ENCODE measurements at places on chromosomes 5 and 9. TPM values are rescaled to one million over a fixed set of nuclear protein-coding genes. Genes with fewer than 3 reads are reported as not detected.

- DNase-seq = no peak
Measured at GRCh38 chr5:84682531-84682930, 297.9 kb upstream of the EDIL3 start.

GRCh38 chr9:87549791-87550190, 52.1 kb downstream of the DAPK1 start:
- no peak for DNase-seq

DNA sequence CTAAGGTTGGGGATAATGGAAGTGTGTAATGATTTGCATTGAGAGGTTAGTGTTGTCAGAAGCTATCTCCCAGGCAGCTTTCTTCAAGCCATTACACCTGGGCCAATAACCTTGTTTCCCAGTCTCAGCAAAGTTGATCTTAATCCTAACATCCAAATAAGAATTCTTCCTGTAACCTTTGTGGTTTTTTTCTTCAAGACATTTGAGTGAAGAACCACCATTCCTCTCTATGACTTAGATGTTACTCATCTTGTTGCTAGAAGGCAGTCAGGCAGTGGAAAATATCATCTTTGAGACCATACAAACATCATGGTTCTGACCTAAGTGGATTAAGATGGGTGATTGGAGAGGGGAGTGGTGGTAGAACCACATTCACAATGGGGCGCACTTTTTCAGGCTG, 103.5 kb downstream of the NDUFAF2 start:
- DNase-seq = no peak

PCDHB10 gene
- not detected for total RNA-seq

EFNA5 gene
- not detected for total RNA-seq

- DNase-seq = no peak
Measured at GRCh38 chr9:34190996-34191892, 12.4 kb downstream of the UBAP1 start.

DNA sequence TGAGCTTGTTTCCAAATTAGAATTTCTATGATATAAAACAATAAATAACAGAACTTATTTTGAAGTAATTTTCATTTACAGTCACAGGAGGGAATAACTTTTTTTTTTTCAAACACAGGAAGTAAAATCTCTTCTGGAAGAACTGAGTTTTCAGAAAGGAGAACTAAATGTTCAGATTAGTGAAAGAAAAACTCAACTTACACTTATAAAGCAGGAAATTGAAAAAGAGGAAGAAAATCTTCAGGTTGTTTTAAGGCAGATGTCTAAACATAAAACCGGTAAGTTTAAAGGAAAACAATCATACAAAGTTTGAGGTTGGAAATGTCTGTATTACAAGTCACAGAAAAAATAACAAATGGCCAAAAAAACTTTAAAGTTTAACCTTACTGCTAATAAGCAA, 41.6 kb downstream of the RAB14 start:
- no peak for DNase-seq

DNA sequence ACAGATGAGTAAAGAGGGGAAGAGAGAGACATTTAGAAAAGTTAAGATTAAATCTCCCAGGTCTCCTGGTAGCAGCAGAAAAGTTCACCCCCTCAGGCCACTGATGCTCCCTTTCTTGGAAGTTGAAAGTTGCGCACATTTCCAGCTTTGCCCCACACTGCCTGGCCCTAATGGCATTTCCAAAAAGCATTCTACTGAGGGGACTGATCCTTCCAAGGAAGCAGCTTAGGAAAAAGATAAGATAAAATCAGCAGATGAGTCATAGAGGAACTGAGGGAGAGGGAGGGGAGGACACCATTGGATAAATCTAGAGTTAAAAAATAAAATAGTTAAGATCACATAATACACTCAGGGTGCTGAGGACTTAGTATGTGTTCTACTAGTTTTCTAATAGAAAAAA, 67.6 kb upstream of the SLC12A2 start:
- DNase-seq = no peak

DNA sequence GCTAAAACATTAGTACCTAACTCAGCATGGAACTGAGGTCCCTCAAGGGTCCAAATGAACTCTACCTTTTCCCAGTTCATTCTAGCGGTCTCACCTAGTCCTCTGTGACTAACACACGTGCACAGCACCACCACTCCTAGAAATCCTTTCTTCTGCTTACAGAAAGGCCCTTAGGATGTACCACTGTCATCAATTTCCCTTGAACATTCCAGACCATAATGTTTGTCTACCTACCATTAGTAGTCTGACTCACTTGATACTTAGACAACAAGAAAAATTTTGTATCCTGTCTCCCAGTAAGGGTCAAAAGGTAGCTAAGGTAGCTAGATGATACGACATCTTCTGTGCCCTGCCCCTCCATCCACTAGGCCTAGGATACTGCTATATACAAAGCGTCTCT, 166.6 kb downstream of the TSSK1B start:
- no peak for DNase-seq

DNA sequence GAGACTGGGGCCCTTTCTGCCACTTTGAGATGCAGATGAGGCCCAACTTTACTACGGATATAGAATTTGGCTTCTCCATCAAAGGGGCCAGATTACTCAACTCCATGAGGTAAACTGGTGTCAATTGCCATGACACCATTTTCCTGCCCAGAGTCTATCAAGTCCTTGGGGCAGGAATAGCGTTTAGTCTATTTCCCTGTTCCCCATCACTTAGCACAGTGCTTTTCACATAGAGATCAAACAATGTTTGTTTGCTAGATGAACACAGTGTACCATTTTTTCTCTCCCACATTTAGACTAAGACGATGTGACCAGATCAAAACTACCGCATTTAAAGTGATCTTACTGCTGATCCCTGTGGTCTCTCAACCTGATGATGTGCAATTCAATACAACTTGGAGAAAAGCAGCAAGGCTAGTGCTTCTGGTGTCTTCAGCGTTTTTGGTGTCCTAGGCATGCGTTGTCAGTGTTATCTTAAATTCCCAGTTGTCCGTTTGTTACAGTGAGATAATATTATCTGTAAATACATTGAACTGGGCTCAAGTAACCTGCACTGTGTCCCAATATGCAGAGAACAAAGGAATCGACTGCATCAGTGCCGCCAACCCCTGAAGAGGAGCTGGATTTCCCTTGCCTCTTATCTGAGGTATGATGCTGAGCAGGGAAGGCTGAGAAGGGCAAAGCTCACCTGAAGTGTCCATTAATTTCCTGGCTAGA, 446.2 kb downstream of the PLK2 start:
- no peak for DNase-seq

SH3TC2 gene
- 0.24 TPM for total RNA-seq

CRAT gene
- total RNA-seq = 23.8 TPM

- DNase-seq = no peak
Measured at GRCh38 chr5:30956251-30956650, 237.2 kb upstream of the CDH6 start.

SRD5A1 gene
- total RNA-seq = 22.8 TPM

GRCh38 chr9:77505232-77505631, 142.9 kb downstream of the GNA14 start:
- no peak for DNase-seq

- no peak for DNase-seq
Measured at GRCh38 chr9:14310311-14310710, 3.6 kb downstream of the NFIB start.

NEUROG1 gene
- not detected for total RNA-seq

DNA sequence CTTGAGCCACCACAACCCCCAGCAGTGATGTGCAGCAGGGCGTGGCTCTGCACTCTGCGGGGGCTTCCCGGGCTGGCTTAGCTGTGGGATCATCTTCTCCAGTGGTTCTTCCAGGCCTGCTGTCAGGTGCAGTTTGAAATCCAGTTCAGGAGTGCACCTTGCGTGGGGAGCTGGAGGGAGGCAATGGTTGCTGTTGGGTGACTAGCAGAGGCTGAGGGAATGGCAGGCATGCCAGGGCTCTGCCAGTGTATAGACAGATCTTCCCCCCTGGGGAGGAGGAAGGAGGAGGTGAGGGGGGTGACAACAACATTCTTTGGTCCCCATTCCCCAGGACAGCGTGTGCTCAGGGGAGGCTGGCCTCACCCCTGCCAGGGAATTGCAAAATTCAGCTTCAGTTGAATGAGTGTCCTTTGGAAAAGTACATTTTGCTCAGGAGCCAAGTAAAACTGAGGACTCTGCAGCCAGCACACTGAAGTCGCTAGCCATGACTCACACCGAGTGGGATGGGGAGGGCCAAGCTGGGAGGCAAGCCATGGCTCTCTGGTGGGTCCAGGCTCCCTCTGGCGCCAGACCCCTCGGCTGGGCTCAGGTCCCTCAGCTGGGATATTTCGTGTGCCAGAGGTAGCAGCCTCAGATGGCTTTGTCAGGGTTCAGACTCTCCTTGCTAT, 35.0 kb downstream of the ERGIC1 start:
- no peak for DNase-seq

- DNase-seq = no peak
Measured at GRCh38 chr9:108475813-108476212, 380.0 kb downstream of the ACTL7B start.

DNA sequence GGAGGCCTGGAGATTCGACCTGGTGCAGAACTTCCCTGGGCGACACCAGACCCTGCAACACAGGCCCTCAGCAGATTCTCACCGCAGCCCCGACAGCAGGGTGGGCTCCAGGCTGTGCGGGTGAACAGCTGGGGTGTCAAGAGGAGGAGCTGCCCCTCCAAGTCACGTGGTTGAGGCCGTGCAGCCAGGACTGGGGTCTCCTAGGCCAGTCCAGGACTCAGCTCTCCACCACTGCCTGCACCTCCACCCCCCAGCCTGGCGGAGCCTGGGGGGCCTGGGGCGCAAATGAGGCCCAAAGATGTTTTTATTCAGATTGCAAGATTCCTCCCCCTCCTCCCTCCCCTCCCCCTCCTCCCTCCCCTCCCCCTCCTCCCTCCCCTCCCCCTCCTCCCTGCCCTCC, 9.2 kb upstream of the AGPAT2 start:
- DNase-seq = no peak

ANP32B gene
- total RNA-seq = 361 TPM

DNA sequence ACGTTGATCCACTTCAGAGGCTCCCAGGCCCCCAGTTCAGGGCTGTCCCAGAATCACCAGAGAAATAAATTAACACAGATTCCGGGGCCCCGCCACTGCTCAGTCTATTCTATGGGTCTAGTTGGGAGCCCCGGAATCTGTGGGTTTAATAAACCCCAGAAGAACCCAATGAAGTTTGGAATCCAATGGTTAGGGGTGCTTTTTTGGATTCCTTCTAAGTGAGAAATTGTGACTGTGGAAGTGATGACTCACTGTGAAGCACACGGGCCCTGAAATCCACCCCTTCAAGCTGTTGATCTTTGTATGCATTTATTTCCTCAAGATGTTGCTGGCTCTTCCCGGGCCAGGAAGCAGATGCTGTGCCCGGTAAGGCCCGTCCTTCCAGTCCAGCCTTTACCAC, 57.3 kb upstream of the SLC28A3 start:
- no peak for DNase-seq

- peak; percentile 3 for DNase-seq
Measured at GRCh38 chr5:138282920-138283742, 8.7 kb upstream of the GFRA3 start.

- peak; percentile 19 for DNase-seq
Measured at GRCh38 chr9:124045076-124045829, 33.7 kb downstream of the LHX2 start.

DNA sequence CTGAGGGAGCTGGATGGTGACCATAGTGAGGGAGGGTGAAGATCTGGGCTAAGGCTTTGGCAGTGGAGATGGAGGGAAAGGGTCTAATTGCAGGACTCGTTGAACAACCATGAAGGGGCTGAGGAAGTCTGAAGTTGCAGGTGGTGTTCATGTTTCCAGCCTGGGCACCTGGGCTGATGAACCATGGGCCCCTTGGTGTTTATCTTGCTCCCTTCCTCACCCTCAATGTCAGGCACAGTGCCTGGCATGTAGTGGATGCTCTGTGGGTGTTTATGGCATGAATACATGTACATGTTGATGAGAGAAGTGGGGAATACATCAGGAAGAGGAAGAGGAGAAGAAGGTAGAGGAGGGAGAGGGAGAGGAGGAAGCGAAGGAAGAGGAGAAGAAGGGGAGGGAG, 31.3 kb upstream of the COL15A1 start:
- DNase-seq = no peak

- no peak for DNase-seq
Measured at GRCh38 chr5:109388407-109388806, 21.4 kb downstream of the PJA2 start.

CTNND2 gene
- total RNA-seq = not detected

- no peak for DNase-seq
Measured at GRCh38 chr9:98603821-98604383, 104.8 kb downstream of the GABBR2 start.

DNA sequence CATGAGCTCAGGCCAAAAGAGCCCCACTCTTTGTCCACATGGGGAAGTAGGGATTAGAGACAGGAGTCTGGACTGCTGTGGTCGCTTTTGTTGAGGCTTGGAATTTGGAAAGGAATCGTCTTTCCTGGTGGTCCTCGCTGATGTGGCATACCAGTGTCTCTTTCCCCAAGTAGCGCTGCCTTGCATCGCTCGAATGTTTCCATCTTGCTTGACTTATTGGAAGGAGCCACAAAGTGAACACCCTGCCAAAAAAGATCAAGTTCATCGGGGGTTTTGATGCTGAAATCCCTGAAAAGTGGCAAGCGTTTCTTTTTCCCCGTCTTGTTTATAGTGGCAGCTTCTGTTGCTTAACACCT, 161.3 kb downstream of the MACROH2A1 start:
- no peak for DNase-seq

DNA sequence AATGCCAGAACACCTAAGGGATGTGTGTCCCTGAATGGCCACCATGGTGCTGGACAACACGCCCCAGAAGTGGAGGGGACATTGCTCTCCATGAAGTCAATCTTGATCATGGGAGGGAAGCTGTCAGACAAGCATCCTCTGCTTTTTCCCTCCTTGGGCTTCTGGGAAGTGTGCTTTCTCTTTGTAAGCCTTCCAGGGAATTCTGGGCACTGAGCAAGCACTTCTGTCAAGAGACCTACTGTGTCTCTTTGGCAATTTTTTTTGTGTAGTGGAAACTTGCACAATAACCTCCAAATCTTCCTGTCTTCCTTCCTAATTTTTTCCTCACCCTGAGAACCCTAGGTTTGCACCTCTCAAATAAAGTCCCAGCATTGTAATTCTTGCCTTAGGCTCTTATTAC, 132.0 kb downstream of the SEC61B start:
- DNase-seq = no peak

DNA sequence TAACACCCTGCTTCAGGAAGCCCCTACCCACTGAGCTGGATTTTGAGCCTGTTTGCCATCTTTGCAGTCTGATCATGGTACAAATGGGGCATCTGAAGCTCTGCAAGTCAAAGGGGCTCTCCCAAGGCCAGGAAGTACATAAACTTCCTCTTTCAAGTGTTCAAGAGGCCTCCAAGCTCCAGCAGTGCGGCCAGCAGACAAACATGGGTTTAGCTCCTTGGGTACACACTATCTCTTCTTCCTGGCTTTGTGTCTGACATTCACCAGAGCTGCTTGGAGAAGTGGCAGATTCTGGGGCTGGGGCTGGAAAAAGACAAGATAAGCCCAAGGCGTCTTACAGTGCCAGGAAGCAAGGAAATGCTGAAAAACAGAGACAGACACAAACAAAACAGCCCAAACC, 34.1 kb downstream of the LAMC3 start:
- DNase-seq = no peak

GRCh38 chr9:126106404-126106803, 220.2 kb upstream of the MVB12B start:
- no peak for DNase-seq
